ENCODE measurements at places on chromosomes 2 and 18. TPM values are rescaled to one million over a fixed set of nuclear protein-coding genes. Genes with fewer than 3 reads are reported as not detected.
A peak's percentile ranks its signal among the peaks of the same experiment; 100 is the strongest.

Gene HAUS1
- total RNA-seq, result 87.0 TPM

Gene TUBA3E
- total RNA-seq, result 0.13 TPM

DNA sequence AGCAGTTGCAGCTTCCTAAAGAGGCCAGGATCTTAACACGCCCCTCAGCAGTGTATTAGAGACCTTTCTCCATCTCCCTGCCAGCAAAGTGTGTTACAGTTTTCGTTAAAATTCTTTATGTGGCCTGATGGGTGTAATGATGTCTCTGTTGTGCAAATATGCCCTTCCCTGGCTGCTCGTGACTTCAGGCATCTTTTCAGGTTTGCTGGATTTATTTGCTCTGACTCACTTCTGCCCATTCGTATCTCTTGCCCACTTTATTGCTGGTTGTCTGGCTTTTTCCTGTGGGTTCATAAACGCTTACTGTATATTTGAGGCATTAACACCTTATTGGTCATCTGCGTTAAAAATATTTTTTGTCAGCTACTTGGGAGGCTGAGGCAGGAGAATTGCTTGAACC lies 134.5 kb downstream of the ASB1 start:
- no peaks in the 10 kb centered on the region for H3K36me3 ChIP-seq
- no peaks in the 10 kb centered on the region for H3K27me3 ChIP-seq
- no peak overlapping the region for H3K27ac ChIP-seq
- DNase-seq, result no peak
- H3K4me1 ChIP-seq, result no peaks in the 10 kb centered on the region

Gene PLB1
- total RNA-seq, result not detected

GRCh38 chr2:99297994-99298393 lies 3.0 kb downstream of the LYG1 start:
- no peaks in the 10 kb centered on the region for H3K36me3 ChIP-seq
- no peaks in the 10 kb centered on the region for H3K4me1 ChIP-seq
- H3K4me3 ChIP-seq, result no peak overlapping the region
- H3K27ac ChIP-seq, result no peak overlapping the region
- no peak for DNase-seq
- no peaks in the 10 kb centered on the region for H3K27me3 ChIP-seq

Gene CACNB4
- 1.4 TPM for total RNA-seq

- no peak for DNase-seq
- H3K36me3 ChIP-seq, result no peaks in the 10 kb centered on the region
- H3K27ac ChIP-seq, result no peak overlapping the region
Measured at GRCh38 chr18:23943903-23944624, 70.5 kb upstream of the TTC39C start.

GRCh38 chr2:165920748-165921147 lies 32.8 kb downstream of the TTC21B start:
- H3K27ac ChIP-seq, result no peak overlapping the region
- peaks cover 23% of the 10 kb centered on the region for H3K36me3 ChIP-seq
- no peaks in the 10 kb centered on the region for H3K4me1 ChIP-seq
- H3K27me3 ChIP-seq, result no peaks in the 10 kb centered on the region

DNA sequence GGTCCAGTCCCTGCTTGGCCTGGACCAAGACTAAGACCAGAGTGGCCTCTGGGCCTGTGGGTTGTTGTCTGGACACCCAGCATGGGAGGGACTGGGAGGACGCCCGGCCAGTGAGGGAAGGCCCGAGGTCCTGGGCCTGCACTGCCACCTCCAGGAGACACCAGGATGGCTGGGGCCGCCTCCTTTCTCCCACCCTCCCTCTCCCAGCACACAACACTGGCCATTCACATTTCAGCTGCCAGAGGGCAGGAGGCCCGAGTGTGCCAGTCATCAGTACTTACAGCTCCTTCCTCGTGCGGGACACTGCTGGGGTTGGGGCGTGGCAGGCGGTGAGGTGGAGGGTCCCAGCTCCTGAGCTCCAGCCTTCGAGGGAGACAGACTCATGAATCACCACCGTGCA lies 133.5 kb downstream of the ASB1 start:
- DNase-seq, result peak; percentile 83
- no peaks in the 10 kb centered on the region for H3K36me3 ChIP-seq
- H3K27ac ChIP-seq, result no peak overlapping the region
- H3K4me1 ChIP-seq, result no peaks in the 10 kb centered on the region
- no peak overlapping the region for H3K4me3 ChIP-seq
- H3K27me3 ChIP-seq, result no peaks in the 10 kb centered on the region

- no peak for DNase-seq
- H3K4me1 ChIP-seq, result peaks cover 9% of the 10 kb centered on the region
- no peaks in the 10 kb centered on the region for H3K36me3 ChIP-seq
- H3K4me3 ChIP-seq, result no peak overlapping the region
- no peaks in the 10 kb centered on the region for H3K27me3 ChIP-seq
Measured at GRCh38 chr2:207505728-207506127, 24.0 kb upstream of the CREB1 start.

GRCh38 chr2:233473386-233473791 lies 93.2 kb downstream of the USP40 start:
- H3K36me3 ChIP-seq, result peaks cover 5% of the 10 kb centered on the region
- H3K27me3 ChIP-seq, result no peaks in the 10 kb centered on the region
- H3K27ac ChIP-seq, result no peak overlapping the region
- no peaks in the 10 kb centered on the region for H3K4me1 ChIP-seq

GRCh38 chr2:31947871-31948270 lies 62.9 kb downstream of the MEMO1 start:
- H3K27ac ChIP-seq, result no peak overlapping the region
- no peak for DNase-seq
- H3K4me1 ChIP-seq, result peaks cover 2% of the 10 kb centered on the region
- no peak overlapping the region for H3K4me3 ChIP-seq

Gene AOX1
- 3.5 TPM for total RNA-seq

- no peaks in the 10 kb centered on the region for H3K4me1 ChIP-seq
- no peak overlapping the region for H3K27ac ChIP-seq
- DNase-seq, result no peak
- H3K4me3 ChIP-seq, result no peak overlapping the region
- H3K36me3 ChIP-seq, result no peaks in the 10 kb centered on the region
- H3K27me3 ChIP-seq, result no peaks in the 10 kb centered on the region
Measured at GRCh38 chr2:232237464-232237863, 141.1 kb upstream of the ALPP start.

GRCh38 chr2:215799194-215799593 lies 214.2 kb downstream of the MREG start:
- no peaks in the 10 kb centered on the region for H3K36me3 ChIP-seq
- no peak overlapping the region for H3K4me3 ChIP-seq
- DNase-seq, result no peak
- no peaks in the 10 kb centered on the region for H3K27me3 ChIP-seq
- H3K4me1 ChIP-seq, result no peaks in the 10 kb centered on the region

DNA sequence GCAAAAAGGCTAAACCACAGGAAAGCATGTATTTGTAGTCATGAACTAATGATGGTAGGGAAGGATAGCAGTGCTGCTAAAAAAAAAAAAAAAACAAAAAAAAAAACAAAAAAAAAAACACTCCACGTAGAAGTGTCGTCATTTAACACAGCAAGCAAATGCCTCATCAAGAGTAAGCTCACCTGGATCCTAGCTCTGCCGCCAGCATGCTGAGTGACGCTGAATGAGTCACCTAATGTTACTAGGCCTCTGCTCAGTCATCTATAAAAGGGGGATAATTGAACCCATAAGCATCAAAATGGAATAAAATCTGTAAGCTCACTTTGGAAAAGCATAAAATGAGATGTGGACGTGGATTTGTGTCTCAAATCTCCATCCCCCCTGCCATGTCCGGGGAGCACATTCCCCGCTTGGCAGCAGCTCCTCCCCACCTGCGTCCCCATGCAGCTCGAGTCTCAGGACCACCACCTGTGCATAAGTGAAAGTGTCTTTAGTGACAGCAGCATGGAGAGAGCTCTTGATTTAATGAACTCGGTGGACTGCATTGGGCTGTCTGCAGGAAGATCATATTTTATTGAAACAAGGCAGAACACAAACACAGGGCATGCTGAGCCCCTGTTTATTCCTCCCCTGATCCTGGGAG lies 427.5 kb downstream of the LRATD1 start:
- H3K4me3 ChIP-seq, result no peak overlapping the region
- DNase-seq, result no peak
- no peak overlapping the region for H3K27ac ChIP-seq
- H3K27me3 ChIP-seq, result no peaks in the 10 kb centered on the region
- no peaks in the 10 kb centered on the region for H3K4me1 ChIP-seq

DNA sequence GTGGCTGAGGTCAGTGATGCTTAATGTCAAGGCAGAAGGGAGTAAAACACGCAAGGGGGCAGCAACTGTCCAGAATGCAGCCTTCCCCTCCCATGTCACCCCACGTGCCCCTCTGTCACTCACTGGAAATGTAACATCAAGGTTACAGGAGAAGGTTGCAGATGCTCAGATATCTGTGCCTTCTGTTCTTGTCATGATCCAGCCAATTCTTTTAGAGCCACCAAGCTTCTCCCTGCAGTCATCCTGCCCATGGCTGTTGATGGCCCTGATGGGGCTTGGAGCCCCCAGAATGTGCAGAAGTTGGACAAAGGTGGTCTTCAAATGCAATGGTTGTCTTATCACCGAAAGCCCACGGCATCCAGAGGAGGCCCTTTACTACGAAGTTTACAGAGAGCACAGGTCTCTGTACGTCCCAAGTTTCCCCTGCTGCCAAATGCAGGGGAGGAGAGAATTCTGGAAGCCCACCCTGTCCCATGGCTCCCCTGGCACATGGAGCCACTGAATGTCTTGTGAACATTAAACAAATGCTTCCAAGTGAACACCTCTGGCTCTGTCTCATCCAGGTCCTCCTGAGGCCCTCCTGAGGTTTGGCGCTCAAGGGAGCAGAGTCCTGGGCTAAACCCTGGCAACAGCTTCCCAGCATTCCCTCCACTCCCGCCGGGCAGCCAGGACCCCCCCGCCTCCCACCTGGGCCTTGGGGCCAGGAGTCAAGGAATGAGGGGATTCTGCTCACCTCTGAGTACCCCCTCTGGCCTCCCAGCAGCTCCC lies 4.5 kb upstream of the GPR55 start:
- H3K4me1 ChIP-seq, result peaks cover 2% of the 10 kb centered on the region
- H3K27ac ChIP-seq, result no peak overlapping the region
- no peak overlapping the region for H3K4me3 ChIP-seq
- DNase-seq, result peak; percentile 23
- no peaks in the 10 kb centered on the region for H3K36me3 ChIP-seq

GRCh38 chr2:226796840-226797288 lies 2.8 kb downstream of the IRS1 start:
- H3K36me3 ChIP-seq, result peaks cover 34% of the 10 kb centered on the region
- no peaks in the 10 kb centered on the region for H3K27me3 ChIP-seq
- H3K4me3 ChIP-seq, result 0 out of 3 replicates have a peak overlapping the region, but pooled peaks have one; percentile 12
- no peak overlapping the region for H3K27ac ChIP-seq

DNA sequence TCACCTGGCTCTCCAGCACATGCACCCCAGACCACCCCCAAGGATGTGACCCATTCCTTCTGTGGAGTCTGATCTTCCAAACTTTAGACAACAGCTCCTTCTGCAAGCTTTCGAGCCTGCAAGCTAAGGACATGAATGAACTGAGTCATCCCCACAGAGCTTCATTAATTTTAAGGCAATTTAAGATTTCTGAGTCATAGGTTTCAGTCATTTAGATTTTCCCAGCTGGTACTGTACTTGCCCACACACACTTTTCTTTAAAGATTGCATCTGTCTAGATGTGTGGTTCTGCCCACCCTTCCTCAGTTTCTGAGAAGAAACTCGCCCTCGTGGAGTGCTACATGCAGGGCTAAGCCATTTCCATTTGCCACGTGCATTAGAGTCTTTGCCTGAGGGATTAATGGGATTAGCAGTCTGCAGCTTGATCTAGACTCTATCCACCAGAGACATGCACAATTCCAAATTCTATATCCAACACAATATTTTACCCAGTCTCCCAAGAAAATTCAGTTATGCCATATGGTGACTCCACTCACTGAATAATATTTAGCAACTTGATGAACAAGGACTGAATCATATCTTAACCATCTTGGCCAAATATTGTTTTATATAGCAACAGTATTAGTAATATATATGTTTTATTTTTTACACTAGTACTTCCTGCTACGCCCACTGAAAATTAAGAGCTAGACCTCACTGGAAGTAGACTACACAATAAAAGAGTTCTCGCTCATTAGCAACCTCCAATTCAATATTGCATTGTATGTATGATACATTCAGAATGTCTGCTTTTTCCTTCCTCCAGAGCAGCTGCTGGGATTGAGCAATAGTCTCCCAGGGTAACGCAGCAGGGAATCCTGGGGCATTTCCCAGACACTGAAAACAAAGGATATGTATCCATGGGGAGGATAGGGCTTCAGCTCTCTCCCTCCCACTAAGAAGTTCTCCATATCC lies 14.3 kb upstream of the TRIB2 start:
- H3K4me3 ChIP-seq, result no peak overlapping the region
- DNase-seq, result no peak
- no peaks in the 10 kb centered on the region for H3K36me3 ChIP-seq
- no peaks in the 10 kb centered on the region for H3K27me3 ChIP-seq
- no peak overlapping the region for H3K27ac ChIP-seq

DNA sequence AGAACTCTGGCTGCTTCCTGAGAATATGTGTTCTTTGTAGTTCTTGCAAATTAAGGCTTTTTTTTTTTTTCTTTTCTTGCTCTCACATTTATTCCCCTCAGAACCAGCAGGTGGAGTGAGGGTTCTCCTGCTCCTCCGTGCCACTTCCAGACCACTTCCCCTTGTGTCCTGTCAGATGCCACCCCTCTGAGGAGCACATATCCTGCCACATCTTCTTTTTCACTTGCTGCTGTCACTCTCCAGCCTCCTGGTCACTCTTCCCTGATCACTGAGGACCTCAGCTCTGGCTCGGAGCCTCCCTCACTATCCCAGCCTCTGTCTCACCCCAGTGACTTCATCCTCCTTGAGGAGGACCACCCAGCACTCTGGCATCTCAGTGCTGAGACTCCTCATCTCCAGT lies 100.5 kb downstream of the TACR1 start:
- H3K4me3 ChIP-seq, result no peak overlapping the region
- H3K27ac ChIP-seq, result no peak overlapping the region
- peak; percentile 49 for DNase-seq

Gene FAP
- total RNA-seq, result not detected

DNA sequence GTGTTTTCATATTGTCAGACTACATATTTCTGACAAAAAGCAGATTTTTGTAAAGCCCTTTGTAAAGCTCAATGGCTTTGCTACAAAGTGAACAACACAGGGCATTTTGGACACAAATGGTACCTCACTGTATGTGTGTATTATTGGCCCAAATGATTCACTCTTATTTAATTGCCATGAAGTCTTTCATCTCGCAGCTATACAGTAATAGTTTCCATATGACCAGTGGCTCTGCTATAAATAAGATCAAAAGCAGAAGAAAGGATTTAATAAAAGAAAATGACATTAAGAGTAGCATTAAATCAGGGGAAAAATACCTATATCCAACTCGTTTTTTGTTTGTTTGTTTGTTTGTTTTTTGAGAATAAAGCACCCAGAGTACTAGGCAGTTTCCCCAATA lies 284.0 kb upstream of the CCDC68 start:
- H3K4me1 ChIP-seq, result no peaks in the 10 kb centered on the region
- no peak for DNase-seq
- no peaks in the 10 kb centered on the region for H3K27me3 ChIP-seq
- no peak overlapping the region for H3K4me3 ChIP-seq
- H3K36me3 ChIP-seq, result peaks cover 13% of the 10 kb centered on the region

GRCh38 chr18:67239826-67240225 lies 276.7 kb downstream of the DSEL start:
- no peaks in the 10 kb centered on the region for H3K27me3 ChIP-seq
- no peak overlapping the region for H3K4me3 ChIP-seq
- no peak for DNase-seq
- H3K4me1 ChIP-seq, result no peaks in the 10 kb centered on the region

Data from H9 (cell line).